Non-pigmented ciliary epithelial cell (primary cell): ENCODE measurements at places on chromosomes 11 and 22.

- DNase-seq: no peak
Measured at GRCh38 chr11:112795142-112795815, 165.9 kb upstream of the NCAM1 start.

- no peak for DNase-seq
Measured at GRCh38 chr11:67120881-67121710, 2.0 kb downstream of the KDM2A start.

- no peak for DNase-seq
Measured at GRCh38 chr11:58742981-58743880, 11.5 kb upstream of the GLYAT start.

DNA sequence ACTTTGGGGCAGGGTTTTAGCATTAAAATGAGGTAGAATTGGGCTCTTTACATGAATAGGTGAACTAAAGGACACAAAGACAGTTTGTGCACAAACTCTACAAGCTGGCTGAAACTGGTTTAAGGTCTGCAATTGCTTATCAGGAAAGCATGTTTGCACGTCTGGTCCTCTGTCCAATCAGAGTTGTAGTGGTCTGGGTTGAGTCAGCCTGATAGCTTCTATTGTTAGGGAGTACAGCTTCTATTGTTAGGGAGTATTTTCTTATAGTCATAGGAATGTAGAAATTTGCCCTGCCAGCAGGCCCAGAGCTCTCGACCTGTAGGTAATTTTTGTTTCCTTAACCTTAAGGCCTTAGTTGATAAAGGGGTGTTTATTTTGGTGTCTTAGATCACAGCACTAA, 1422.4 kb downstream of the LRRC4C start:
- no peak for DNase-seq

GRCh38 chr22:39481054-39481453, 21.0 kb upstream of the MIEF1 start:
- DNase-seq: no peak

GRCh38 chr11:124402326-124402922, 3.6 kb upstream of the OR8B3 start:
- peak; percentile 70 for DNase-seq

DNA sequence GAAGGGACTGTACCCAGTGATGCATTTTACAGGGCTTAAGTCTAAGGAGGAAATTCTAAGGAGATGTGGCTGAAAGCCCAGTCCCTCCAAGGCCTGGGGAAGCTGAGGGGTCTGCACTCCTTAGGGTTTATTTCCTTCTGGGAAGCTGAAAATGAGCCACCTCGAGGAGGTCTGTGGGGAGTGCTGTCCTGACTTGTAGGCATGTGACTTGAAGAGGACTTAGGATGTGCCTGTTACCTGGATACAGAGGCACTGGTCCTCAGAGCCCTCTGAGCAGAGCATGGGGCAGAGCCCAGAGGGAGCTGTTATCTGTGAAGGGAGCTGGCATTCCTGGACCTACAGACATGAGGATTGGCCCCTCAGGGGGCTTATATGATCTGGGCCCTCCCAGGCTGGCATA, 77.1 kb downstream of the TP53I11 start:
- DNase-seq: no peak

GRCh38 chr11:12702999-12703453, 28.8 kb downstream of the TEAD1 start:
- DNase-seq: no peak

DNA sequence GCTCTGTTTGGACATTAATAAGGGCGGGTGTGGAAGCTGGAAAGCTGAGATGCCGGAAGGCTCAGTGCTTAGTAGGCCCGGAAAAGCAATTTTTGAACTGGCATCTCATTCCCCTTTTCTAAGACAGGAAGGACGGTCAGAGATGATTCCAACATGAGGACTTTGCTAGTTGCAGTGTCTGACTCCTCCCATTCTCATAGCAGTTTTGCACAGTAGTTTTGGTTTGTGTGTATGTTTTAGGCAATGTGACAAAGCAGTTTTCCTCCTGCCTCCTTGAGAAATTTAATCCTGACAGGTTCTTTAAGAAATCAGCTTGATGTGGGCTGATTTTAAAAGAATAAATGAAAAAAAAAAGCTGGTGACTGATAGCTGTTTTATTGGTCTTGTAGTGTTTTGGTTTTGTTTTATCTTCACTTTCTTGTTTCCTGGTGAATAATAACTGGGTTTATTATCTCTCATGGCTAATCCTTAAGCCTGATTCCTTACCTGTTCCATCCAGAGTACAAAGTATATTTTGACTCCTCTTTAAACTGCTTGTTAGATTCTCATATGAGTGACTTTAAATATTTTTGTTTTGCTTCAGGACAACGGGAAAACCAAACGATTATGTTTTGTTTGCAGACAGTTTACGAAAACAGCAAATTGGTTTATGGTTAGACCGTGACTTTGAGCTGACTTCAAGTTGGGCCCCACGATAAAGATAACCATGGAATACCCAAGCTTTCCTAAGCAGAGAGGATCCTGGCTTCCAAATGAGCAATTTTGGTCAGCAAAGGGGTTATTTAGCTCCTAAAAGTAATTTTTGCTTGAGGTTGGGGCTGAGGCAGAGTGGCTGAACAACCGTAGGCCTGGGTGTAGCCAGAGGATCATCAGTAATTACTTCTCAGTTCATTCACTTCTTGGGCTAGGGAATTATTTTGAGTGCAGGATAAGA, 3.4 kb downstream of the PTPRJ start:
- no peak for DNase-seq

- DNase-seq: no peak
Measured at GRCh38 chr11:3115321-3115720, 49.8 kb downstream of the OSBPL5 start.

GRCh38 chr11:1504581-1505290, 18.2 kb upstream of the MOB2 start:
- no peak for DNase-seq

GRCh38 chr11:35272391-35272902, 133.5 kb downstream of the CD44 start:
- DNase-seq: no peak

DNA sequence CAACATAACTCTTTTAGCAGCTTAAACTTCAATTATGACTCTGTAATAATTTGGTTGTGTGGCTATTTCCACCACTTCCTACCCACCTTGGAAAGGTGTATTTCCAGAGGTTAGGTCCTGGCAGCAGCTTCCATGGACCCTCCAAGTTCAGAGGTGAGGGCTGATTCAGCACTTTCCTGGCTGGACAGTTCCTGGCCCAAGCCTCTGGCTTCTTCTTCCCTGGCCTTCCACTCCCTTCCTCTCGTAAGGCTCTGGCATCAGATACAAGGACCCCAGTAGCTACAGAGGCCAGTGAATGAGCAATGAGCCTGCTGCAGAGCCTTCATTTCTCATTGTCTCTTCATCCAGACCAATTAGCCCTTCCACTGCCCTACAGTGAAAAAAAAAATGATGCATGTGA, 98.1 kb upstream of the KIRREL3 start:
- no peak for DNase-seq

DNA sequence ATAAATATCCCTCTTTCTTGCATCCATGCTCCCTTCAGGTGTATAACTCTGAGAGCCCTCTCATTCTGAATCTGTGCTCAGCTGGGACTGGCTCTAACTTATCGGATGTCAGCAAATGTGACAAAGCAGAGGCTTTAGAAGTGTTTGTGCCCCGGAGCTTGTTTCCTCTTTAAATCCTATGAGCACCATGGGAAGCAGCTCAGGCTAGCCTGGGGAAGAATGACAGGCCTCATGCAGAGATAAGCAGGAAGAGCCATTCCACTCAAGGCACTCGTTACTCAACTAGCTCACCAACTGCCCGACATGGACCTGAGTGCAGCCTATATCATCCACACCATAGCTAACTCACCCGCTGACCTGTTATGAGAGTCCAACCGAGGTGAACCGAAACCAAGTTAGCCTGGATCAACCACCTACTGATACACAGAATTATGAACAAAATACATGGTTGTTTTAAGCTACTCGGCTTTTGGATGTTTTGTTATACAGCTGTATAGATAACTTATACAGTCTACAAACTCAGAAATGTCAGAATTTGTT, 990.7 kb downstream of the NTM start:
- no peak for DNase-seq
